ENCODE measurements at places on chromosomes 1 and 21. TPM values are rescaled to one million over a fixed set of nuclear protein-coding genes. Genes with fewer than 3 reads are reported as not detected.

- peak overlapping the region; percentile 25 for H3K4me3 ChIP-seq
- no peaks in the 10 kb centered on the region for H3K27me3 ChIP-seq
- no peaks in the 10 kb centered on the region for H3K36me3 ChIP-seq
These were observed 16.8 kb downstream of the GNG4 start for GRCh38 chr1:235632506-235633401.

- no peak for DNase-seq
- H3K4me1 ChIP-seq = peaks cover 65% of the 10 kb centered on the region
- H3K27ac ChIP-seq = peak overlapping the region; percentile 88
- no peak overlapping the region for H3K4me3 ChIP-seq
These were observed 50.5 kb downstream of the CNN3 start for GRCh38 chr1:94876362-94876761.

Gene FNDC10
- 9.2 TPM for total RNA-seq

GRCh38 chr21:35145626-35146233, 96.6 kb upstream of the RUNX1 start:
- DNase-seq = no peak
- H3K36me3 ChIP-seq = no peaks in the 10 kb centered on the region
- H3K4me3 ChIP-seq = no peak overlapping the region
- H3K27me3 ChIP-seq = no peaks in the 10 kb centered on the region

- no peak overlapping the region for H3K27ac ChIP-seq
- no peaks in the 10 kb centered on the region for H3K36me3 ChIP-seq
- no peak overlapping the region for H3K4me3 ChIP-seq
These were observed 29.3 kb upstream of the DDAH1 start for GRCh38 chr1:85494074-85494903.

DNA sequence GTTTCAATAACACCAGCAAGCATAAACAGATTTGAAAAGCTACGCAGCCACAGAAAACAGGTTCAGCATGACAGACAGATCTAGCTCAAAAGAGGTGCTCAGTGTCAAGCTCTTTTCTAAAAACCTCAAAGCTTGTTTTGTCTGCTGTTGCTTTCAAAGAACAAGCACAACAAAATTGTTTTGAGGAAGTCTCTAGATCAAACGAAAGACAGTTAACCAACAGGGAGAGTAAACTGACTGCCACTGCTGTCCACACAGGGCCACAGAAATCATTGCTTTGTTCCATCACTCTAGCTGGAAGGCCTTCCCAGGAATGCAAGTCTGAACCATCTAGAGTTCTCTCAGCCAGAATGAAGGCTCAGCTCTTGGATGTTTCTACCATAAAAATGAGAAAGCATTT, 12.8 kb downstream of the APP start:
- no peak overlapping the region for H3K27ac ChIP-seq
- no peaks in the 10 kb centered on the region for H3K36me3 ChIP-seq
- peaks cover 14% of the 10 kb centered on the region for H3K4me1 ChIP-seq
- no peaks in the 10 kb centered on the region for H3K27me3 ChIP-seq
- DNase-seq = no peak
- H3K4me3 ChIP-seq = no peak overlapping the region

GRCh38 chr1:61124696-61125095, 42.3 kb downstream of the NFIA start:
- no peak overlapping the region for H3K4me3 ChIP-seq
- peaks cover 59% of the 10 kb centered on the region for H3K4me1 ChIP-seq
- H3K27me3 ChIP-seq = no peaks in the 10 kb centered on the region
- H3K27ac ChIP-seq = no peak overlapping the region
